ENCODE measurements at places on chromosomes 11 and 22.

DNA sequence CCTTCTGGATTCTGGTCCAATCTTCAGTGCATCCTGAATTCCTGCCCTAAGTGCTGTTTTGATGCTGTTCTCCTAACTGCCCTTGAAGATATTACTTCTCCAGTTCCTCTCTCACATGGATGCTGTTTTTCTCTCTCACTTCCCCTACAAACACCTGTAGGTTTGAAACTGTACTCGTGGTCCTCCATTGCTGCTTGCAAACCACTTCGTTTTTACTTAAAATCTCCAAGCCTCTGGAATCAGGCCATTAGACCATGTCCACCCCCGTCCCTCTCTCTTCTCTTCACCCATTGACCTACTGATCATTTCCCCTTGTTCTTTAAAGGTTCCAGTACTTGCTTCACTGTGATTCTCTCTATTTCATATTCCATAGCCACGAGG lies 988.1 kb downstream of the NTM start:
- no peak for DNase-seq

GRCh38 chr22:48624401-48624800 lies 1203.3 kb downstream of the BRD1 start:
- no peak for DNase-seq

GRCh38 chr22:45402466-45402985 lies 10.9 kb downstream of the SMC1B start:
- no peak for DNase-seq

- DNase-seq: no peak
Measured at GRCh38 chr11:119340335-119341221, at the start of gene C1QTNF5. Gene C1QTNF5, minus strand, starts transcription at chr11:119340883. Its CDS starts 486 bp downstream, at chr11:119340397.

GRCh38 chr11:65501186-65501471 lies 2.3 kb downstream of the MALAT1 start:
- DNase-seq: no peak

GRCh38 chr22:28006271-28006670 lies 87.2 kb upstream of the PITPNB start:
- no peak for DNase-seq

- no peak for DNase-seq
Measured at GRCh38 chr22:43173976-43174720, 12.8 kb downstream of the TTLL12 start.

GRCh38 chr11:111162305-111162704 lies 83.2 kb upstream of the POU2AF2 start:
- DNase-seq: no peak

Data from activated T-helper 1 cell treated with anti-CD3 and anti-CD28 coated beads, Interleukin-2, amount 50 U/mL, for 16 hours (primary cell).